ENCODE measurements at places on chromosomes 16 and 17.

- no peak for DNase-seq
Observed at GRCh38 chr17:10061111-10061845, 137.1 kb downstream of the GAS7 start.

- no peak for DNase-seq
Observed at GRCh38 chr16:12432136-12432535, 371.6 kb downstream of the CPPED1 start.

DNA sequence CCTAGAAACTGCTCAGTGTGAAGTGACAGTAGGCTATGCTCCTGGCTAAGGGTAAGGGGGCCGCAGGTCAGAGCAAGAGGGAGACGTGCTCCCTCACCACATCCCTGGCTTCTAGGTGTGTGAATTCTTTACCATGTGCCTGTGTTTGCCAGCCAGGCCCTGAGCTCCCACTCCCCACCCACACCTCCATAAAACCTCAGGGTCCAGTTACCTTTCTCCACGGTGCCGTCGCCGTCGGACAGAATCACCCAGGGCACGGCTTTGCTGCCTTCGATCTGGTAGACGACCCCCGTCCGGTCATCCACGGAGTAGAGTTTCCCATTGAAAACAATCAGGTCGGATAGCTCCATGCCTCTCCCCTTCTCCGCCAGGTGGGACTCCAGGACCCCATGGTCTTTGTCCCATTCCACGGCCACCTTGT lies 12.8 kb downstream of the CANT1 start:
- no peak for DNase-seq

- DNase-seq, result no peak
Observed at GRCh38 chr17:58358408-58359172, 6.6 kb upstream of the SUPT4H1 start.

- no peak for DNase-seq
Observed at GRCh38 chr16:27550582-27550920, 607 bp downstream of the KATNIP start.

DNA sequence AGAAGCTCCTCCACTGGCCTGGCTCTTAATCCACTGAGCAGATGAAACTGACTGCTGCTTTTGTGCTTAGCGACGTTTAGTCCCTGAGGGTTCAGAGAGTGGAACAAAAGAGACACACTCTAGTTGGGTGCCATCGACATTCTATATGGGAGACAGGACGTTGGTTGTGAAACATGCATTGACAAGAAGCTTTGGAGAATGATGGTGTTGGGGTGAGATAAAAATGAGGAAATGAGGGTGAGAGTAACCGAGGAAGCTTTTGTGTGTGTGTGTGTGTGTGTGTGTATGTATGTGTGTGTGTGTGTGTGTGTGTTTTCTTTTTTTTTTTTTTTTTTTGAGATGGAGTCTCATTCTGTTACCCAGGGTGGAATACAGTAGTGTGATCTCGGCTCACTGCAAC lies 89.5 kb downstream of the ABCC1 start:
- no peak for DNase-seq

GRCh38 chr16:86074651-86075487 lies 175.9 kb downstream of the IRF8 start:
- DNase-seq, result no peak

DNA sequence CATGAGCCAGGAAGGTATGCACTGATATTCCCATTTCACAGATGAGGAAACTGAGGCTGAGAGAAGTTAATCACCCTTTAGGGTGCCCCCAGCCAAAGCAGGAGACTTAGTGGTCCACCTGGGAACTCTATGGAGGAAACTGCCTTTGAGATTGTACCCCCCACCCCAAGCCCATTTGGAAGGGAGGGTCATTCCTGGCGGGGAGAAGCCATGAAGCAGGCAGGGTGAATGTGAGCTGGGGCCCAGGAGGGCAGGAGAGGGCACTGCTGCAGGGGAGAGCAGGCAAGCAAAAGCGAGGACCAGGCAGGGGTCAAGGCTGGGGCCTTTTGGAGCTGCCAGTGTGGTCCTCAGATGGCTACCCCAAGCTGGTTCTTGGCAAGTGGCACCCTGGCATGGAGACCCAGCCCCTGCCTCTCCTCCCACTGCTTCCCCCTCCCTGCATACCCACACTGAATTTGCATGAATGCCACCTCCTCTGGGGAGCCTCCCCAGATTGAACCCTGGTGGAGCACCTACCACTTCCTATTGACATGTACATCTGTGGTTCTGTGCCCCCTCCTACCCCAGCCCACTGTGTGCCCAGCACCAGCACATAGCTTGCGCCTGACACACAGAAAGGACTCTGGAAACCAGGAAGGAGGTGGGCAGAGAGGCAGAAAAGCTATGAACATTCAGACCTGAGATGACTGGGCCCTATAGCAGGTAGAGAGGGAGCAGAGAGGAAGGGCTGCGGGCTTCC lies 965 bp upstream of the TMC6 start:
- no peak for DNase-seq

GRCh38 chr16:78760611-78761010 lies 661.2 kb downstream of the WWOX start:
- DNase-seq, result no peak
